ENCODE measurements at places on chromosomes 13 and 19.

DNA sequence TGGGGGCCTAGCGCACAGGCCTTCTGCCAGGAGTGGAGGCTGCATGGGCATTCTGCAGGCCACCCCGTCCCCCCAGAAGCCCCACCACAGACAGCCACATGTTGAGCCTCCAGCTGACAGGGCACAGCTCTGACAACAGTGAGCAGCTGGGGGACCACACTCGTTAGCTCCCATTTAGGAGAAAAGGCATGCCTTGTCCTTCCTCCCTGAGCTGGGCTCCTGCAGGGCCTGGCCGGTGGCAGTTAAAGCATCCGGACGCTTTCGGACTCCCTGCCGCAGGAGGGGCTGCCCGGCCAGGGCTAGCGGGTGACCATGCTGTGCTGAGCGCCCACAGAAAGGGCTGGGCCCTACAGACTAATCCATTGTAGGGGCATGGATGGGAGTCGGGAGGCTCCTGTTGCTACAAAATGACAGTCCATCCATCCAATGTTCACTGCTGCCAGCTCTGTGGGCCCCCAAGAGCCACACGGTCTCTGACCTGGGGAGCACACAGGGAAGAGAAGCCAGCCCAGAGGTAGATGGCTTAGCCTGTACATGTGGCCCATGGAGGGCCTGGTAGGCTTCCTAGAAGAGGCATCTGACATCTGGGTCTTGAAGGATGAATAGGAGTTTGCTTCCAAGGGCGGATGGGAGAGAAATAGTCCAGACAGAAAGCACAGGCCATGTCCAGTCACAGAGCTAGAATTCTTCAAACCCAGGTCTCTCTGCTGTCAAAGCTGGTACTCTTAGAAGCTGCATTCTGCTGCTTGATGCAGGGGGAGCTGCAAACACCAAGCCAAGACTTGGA lies 116.5 kb upstream of the VSTM2B start:
- no peak for DNase-seq

DNA sequence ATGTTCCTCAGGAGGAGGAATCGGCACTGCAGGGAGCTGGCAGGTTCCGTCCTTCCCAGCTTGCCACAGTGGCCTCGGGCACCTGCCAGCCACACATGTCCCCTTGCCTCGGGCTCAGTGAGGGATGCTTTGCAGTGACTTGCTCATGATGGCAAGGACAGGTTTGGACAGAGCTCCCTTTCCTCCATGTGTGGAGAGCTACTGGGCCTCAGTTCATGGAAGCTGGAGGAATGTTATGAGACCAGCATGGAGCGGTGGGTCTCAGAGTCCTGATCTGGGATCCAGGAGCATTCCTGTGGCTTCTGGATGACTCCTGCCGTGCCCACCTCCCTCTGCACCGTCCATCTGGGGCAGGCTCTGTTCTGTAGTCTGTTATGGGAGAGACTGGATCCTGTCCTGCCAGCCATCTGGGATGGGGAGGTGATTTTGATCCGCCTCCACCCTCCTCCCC lies 59.2 kb downstream of the SIPA1L3 start:
- DNase-seq = no peak

GRCh38 chr13:71316792-71317363 lies 550.1 kb downstream of the DACH1 start:
- DNase-seq = no peak

DNA sequence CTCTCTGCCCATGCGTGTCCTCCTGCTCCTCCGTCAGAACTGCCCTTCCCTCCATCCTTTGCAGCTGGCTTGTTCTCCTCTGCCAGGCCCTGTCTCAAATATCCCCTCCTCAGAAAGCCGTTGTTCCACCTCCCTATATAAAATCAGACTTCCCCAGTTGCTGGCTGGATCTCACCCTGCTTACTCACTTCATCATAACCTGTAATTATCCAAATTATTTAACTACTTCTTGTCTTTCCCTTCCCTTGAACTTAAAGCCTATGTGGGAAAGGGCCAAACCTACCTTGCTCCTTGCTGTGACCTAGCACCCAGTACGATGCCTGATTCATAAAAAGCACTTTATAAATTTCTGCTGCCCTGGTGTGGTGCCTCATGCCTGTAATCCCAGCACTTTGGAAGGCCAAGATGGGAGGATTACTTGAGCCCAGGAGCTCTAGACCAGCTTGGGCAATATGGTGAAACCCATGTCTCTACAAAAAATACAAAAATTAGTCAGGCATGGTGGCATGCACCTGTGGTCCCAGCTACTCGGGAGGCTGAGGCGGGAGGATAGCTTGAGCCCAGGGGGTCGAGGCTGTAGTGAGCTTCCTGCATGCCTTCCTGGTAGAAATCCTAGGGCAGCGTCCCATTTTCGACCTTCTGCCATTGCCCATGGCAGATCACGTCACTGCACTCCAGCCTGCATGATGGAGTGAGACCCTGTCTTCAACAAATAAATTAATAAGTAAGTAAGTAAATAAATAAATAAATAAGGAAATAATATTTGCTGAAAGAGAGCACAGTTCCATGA lies 39.5 kb upstream of the ZNF536 start:
- DNase-seq = no peak

DNA sequence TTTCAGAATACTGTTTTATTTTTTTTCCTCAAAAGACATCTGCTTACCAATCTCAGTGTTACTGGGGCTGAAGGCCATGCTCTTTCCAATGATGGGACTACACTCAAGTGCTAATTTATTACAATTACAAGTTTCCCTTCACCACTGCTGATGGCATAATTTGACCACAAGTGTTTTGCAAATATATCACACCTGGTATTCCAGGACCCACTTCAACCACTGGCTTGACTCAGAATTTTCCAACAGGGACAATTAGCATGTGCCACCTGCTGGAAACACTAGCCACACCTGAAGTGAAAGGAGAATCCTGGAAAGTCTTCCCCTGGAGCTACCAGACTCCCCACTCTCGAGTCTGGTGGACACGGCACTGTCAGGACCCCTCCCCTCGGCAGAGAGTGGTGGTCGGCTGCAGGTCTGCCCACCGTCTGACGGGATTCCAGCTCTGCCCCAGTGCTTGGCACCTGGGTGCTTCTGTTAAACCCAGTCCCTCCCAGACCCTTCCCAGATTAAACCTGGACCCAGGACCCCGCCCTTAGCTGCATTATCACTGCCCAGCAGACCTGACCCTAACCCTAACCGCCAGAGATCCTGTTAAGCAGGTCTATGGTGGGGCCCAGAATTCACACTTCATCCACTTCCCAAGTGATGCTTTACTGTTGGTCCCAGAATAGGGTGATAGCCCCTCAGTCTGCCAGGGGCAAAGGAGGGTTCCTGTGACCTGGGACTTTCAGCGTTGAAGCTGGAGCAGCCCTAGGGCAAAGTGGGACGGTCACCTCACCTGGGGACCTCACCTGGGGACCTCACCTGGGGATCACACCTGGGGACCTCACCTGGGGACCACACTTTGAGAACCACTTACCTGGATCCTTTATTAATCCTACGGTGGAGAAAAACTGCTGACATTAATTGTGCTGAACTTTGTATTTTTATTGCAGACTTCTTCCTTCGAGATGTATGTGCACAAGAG lies 17.6 kb upstream of the RASA3 start:
- DNase-seq = peak; percentile 83

DNA sequence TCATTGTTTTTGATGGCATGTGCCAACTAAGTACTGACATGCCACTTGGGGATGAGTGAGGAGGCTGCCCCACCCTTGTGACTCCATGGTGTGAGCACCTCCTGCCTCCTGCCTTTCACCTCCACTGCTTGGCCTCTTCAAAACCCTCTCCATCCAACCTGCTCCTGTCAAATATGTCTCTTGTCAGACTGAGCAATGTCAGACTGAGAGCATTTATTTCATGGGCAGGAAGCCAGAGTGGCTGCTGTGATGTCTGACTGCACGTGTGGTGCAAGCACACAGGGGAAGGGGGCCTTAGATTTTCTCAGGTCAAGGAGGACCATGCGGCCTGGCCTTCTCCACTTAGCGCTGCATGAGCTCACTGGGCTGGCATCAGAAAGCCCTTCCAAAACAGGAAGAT lies 68.3 kb downstream of the STARD13 start:
- DNase-seq = no peak

DNA sequence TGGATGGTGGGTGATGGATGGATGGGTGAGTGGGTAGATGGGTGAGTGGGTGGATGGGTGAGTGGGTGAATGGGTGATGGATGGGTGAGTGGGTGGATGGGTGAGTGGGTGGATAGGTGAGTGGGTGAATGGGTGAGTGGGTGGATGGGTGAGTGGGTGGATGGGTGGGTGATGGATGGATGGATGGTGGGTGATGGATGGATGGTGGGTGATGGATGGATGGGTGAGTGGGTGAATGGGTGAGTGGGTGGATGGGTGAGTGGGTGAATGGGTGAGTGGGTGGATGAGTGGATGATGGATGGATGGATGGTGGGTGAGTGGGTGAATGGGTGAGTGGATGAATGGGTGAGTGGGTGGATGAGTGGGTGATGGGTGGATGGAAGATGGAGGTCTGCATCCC lies 2.8 kb downstream of the SMIM24 start:
- DNase-seq = no peak

DNA sequence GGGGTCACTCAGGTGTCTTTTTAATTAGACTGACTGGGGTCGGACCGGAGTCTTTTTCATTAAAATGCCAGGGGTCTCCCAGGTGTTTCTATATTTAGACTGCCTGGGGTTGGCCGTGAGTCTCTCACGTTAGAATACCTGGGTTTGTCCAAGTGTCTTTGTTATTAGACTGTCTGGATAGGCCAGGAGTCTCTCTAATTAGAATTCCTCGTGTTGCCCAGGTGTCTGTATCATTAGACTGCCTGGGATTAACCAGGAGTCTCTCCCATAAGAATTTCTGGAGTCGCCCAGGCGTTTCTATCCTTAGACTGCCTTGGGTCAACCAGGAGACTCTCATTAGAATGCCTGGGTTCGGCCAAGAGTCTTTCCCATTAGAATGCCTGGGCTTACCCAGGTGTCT lies 1445.7 kb downstream of the UQCRFS1 start:
- no peak for DNase-seq

GRCh38 chr13:49495783-49496762 lies at the start of gene PHF11:
PHF11 (plus strand) TSS chr13:49495953; CDS start chr13:49496002, 49 bp downstream.
- peak; percentile 12 for DNase-seq

GRCh38 chr19:1182727-1183126 lies 8.7 kb upstream of the SBNO2 start:
- no peak for DNase-seq

- DNase-seq = no peak
Observed at GRCh38 chr19:45820413-45821102, 5.5 kb upstream of the RSPH6A start.

- DNase-seq = peak; percentile 33
Observed at GRCh38 chr13:109140479-109141349, 511.3 kb downstream of the MYO16 start.

DNA sequence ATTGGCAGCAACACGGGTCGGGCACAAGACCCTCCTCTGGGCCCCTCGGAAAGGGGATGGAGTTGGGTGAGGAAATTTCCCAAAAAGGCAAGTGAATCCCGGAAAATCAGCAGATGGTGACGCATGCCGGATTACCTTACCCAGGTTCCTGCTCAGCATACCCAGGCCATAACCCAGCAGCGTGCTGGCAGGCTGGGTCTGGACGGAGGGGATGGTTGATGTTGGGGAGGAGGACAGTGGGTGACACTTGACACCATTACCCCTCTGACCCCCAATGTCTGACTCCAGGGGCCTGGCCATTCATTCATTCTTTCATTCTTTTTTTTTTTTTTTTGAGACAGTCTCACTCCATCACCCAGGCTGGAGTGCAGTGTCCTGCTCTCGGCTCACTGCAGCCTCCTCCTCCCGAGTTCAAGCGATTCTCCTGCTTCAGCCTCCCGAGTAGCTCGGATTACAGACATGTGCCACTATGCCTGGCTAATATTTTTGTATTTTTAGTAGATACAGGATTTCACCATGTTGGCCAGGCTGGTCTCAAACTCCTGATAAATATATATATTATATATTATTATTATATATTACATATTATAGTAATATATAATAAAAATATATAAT lies 799 bp downstream of the PVR start:
- no peak for DNase-seq

- DNase-seq = no peak
Observed at GRCh38 chr13:33541456-33541855, 255.9 kb upstream of the STARD13 start.

GRCh38 chr13:77697217-77698103 lies at the start of gene SLAIN1:
SLAIN1 (plus strand) TSS chr13:77697687; CDS start chr13:77697914, 227 bp downstream.
- peak; percentile 34 for DNase-seq

DNA sequence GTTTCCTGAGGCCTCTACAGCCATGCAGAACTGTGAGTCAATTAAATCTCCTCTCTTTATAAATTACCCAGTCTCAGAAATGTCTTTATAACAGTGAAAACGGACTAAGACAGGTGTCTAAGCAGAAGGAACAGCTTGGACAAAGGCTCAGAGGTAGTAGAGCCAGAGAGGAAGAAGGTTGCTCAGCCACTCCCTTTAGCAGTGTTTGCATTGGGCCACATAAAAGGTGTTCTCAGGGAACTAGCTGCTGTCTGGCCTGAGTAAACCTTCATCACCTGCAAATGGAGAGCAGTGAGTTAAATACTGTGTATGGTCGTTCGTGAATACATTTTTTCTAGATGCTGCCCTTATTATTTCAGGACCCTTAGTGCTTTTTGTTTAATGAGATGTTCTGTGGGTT lies 383.4 kb downstream of the EFNB2 start:
- DNase-seq = no peak

DNA sequence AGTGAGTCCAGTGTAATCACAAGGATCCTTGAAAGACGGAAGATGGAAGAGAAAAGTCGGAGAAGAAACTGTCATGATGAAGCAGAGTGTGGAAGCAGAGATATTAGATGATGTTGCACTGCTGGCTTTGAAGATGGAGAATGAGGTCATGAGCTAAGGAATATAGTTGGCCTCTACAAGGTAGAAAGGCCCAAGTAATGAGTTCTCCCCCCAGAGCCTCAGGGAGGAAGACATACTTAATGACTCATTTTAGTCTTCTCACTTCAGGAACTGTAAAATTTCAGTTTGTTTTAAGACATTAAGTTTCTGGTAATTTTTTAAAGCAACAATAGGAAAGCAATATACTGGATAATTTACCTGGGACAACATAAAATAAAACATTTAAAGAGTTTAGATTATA lies 1331.5 kb upstream of the PCDH20 start:
- no peak for DNase-seq

DNA sequence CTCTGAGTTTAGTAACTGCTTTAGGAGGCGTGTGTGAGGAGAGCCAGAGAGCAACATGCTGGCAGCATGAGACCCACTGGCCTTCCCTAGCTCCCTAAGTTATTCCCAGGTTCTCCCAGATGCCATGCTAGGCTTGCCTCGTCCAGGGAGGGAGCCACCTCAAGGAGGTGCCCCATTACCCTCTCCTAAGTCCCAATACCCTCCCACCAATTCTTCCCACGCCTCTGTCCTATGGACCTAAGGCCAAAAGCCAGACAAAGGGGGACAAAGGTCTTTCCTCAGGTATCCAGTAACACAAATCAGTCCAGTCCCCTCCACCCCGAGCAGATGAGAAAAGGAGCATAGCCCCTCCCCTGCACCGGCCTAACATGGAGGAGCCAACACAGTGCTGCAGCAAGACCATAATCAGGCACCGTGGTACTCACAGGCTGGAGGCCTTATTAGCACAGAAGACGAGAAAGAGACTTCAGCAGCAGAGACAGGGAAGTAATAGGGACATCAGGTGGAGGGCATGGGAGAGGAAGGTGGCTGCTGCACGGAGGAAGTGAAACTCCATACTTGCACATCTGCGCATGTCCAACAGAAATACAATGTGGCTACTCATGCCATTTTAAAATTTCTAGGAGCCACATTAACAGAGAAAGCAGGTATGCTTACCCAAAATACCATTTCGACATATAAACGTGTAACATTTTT lies 46.3 kb downstream of the BRD4 start:
- DNase-seq = no peak

- no peak for DNase-seq
Observed at GRCh38 chr13:73082471-73082870, 23.7 kb downstream of the KLF5 start.

- no peak for DNase-seq
Observed at GRCh38 chr13:24625870-24626849, 54.0 kb upstream of the ATP12A start.
